ENCODE measurements at places on chromosomes 5 and 9.
A peak's percentile ranks its signal among the peaks of the same experiment; 100 is the strongest.

- no peak for DNase-seq
These were observed 600 bp downstream of the ENC1 start for GRCh38 chr5:74639807-74640449.

DNA sequence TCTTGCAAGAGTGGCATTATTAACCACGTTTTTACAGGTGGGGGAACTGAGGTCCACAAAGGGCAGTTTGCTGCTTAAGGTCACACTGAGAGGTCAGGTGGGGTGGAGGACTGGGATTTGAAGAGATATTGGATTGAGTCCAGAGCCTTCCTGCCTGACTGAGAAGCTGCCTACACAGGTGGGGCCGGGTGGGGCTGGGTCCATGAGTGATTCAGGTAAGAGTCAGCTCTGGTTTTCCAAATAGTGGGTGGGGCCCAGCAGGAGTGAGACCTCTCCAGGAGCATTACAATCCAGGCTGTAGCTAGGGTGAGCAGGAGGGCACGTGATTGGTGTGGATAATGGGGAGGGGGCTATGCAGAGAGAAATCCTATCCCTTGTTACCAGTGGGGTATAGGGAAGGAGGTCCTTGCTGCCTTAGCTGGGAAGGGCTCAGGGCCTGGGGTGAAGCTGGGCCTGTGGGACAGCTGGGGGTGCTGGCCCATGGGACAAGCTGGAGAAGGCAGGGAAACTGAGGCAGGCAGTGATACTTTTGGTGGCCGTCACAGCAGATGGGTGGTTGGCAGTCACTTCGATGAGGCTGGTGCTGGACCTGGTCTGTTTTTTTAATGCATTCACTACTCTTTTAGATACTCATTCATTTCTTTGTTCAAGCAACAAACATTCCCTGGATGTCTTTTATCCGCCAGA lies 2.9 kb upstream of the PTGS1 start:
- DNase-seq = no peak

DNA sequence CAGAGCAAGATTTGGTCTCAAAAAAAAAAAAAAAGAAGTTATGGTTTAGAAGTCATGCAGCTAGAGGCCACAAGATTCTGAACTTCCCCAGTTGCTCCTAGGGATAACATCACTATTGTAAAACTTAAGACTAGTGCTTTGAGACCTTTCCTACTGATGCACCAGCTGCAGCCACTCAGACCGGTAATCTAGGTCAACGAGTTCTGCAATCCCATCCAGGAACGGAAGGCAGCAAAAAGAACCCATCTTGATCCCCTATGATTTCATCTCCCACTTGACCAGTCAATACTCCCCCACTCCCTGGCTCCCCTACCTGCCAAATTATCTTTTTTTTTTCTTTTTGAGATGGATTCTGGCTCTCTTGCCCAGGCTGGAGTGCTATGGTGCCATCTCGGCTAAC lies 46.9 kb upstream of the TTC39B start:
- DNase-seq = no peak

DNA sequence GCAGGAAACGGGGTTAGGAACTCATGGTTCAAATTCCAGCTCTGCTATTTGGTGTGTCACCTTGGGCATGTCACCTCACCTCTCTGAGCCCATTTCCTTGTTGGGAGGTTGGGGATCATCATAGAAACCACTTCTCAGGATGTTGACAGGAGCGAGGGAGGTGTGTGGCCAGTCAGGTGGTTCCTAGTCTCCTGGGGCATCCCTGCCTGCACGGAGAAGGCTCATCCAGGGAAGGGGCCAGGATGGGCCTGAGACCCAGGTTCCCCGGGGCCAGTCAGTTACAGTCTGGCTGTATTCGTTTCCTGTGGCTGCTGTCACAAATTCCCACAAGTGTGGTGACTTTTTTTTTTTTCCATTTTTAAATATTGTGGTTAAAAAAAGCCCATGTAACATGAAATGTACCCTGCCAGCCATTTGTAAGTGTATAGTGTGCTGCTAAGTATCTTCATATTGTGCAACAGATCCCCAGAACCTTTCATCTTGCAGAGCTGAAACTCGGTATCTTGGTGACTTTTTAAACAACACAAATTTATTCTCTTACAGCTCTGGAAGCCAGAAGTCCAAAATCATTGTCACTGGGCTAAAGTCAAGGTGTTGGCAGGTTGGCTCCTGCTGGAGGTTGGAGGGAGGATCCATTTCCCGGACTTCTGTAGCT lies 78.7 kb upstream of the UNC5A start:
- no peak for DNase-seq

- DNase-seq = no peak
These were observed 211.8 kb upstream of the RASEF start for GRCh38 chr9:83274787-83275186.

DNA sequence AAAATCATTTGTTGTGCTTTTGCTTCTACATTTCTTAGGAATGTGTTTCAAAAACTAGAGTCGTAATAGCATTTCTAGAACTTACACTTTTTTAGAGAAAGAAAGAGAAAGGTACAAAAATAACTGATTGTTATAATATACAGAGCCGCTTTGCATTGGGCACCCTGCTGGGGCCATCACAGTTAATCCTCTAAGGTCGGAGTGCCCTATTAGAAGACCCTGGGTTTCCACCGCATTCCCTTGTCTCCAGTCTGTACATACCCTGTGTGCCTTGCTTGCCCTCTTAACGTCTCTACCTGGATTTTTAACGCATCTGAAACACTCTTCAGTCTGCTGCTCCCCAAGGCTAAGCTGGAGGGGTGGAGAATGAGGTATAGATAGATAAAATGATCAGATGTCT lies 1.3 kb downstream of the MARVELD2 start:
- DNase-seq = no peak

DNA sequence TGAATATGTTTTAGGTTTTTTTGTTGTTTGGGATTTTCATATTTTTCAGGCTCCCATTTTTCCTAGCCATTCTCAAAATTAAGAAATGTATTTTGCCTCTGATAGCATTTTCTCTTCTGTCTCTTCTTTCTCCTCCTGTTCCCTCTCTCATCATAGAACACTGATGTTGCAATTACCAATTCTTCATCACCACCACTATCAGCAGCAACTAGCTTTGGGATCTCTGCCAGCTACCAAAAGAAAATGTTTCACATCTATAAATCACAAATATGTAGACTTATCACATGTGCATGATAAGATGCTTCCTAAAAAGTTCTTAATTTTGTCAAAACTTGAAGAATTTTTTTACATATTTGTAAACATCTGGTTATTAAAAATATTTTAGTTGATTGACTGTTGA lies 887.1 kb downstream of the MAT2B start:
- DNase-seq = no peak

- no peak for DNase-seq
These were observed 18.9 kb upstream of the IGFBPL1 start for GRCh38 chr9:38443181-38443580.

DNA sequence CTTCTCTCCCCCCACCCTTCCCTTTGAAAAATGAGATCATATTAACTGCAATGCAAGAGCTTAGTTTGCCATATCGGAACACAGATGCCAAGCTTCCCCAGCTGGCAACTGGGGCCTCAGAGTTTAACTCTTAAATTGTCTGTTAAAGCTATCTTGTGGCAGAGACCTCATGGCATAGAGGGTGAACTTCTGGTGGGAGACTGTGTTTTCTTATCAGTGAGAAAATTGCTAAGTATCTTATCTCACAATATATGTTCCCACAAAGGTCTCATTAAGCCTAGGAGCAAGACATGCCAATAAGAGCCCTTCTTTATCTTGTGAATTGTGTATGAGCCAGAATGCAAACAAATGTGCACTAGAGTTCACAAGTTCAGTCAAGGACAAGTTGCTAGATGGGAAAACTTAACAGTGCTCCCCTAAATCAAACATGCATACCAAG lies 12.3 kb downstream of the NFIB start:
- DNase-seq = no peak

DNA sequence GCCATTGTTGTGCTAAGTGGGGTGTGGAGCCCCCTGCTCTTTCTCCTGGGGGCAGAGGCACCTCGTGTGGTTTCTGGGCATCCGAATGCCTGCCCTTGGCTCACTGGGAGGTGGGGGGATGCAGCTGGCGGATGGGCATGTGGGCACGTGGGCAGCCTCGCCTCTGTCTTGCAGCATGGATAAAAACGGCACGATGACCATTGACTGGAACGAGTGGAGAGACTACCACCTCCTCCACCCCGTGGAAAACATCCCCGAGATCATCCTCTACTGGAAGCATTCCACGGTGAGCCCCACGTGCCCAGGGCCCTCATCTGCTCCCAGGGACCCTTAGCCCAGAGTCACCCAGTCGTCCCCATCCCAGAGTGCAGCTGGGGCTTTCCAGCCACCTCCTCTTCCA lies 25.3 kb downstream of the PTGES2 start:
- no peak for DNase-seq

DNA sequence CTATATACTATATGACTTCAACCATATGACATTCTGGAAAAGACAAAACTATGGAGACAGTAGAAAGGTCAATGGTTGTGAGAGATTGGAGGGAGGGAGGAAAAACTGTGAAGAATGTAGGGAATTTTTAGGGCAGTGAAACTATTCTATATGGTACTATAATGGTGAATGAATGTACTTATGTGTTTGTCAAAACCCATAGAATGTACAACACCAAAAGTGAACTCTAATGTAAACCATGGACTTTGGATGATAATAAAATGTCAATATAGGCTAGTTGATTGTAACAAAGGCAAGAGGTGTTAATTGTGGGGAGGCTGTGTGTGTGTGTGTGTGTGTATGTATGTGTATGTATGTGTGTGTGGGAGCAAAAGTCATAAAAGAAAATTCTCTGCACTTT lies 10.8 kb upstream of the STOM start:
- no peak for DNase-seq

GRCh38 chr5:157578079-157578780 lies 2.7 kb upstream of the ADAM19 start:
- DNase-seq = no peak

DNA sequence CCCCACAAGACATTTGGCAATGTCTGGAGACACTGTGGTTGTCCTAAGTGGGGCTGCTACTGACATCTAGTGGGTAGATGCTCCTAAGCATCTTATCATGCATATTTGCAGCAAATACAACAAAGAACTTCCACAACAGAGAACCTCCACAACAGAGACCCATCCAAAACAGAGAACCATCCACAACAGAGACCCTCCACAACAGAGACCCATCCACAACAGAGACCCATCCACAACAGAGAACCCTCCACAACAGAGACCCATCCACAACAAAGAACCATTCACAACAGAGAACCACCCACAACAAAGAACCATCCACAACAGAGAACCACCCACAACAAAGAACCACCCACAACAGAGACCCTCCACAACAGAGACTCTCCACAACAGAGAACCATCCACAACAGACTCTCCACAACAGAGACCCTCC lies 32.8 kb downstream of the ARPC5L start:
- no peak for DNase-seq

DNA sequence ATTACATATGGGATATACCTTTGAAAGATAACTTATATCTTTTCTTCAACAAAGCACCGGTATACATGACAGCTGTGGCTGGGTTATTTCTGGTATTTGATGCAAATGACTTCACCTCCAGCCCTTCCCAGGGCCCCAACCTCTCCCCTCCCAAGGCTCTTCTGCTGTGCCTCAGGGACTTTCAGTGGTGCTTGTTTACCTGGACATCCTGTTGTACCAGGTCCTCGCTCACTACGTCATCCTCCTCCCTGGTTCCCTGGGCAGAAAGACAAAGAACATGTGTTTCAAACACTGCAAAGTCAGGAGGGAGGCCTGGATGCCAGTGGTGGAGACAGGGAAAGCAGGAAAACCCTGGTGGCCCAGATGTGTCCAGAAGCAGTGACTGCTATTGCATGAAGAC lies 23.4 kb downstream of the ANXA6 start:
- DNase-seq = no peak

GRCh38 chr9:94002316-94003140 lies 47.4 kb upstream of the BARX1 start:
- DNase-seq = no peak

DNA sequence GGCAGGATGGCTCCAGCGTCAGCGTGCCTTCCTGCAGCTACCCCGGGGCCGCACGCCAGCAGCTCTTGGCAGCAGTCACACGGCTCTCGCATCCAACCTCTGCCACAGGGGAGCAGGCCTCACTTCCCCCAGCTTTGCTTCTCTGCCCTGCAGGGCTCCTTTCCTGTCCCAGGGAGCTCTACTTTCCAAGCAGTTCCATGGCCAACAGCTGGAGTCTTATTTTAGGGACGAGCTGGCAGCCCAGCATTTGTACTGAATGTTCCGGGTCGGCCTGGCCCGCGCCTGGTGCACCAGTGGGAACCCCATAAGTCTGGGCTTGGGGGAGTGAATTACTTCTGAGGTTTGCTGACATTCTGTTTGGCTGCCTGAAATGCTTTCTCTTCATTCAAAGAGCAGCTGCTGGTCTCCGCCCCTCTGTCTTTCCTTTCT lies 34.6 kb downstream of the GADD45G start:
- DNase-seq = no peak

DNA sequence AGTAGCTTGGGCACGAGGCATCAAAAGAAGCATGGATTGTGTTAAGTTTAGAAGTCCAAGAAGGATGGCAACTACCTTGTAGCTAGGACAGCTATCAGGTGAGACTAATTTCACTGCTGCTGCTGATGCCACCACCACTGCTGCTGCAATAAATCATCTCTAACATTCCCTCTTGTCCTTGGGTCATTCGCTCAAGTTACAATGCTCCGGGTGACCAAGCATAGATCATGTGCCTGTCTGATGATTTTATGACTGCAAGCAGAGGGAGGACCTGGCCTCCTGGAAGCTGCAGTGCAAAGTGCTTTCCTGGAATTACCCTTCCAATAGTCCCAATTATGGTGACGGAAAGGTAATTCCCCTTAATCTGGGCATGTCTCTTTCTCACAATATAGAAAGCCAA lies 334.4 kb downstream of the PRELID2 start:
- no peak for DNase-seq

DNA sequence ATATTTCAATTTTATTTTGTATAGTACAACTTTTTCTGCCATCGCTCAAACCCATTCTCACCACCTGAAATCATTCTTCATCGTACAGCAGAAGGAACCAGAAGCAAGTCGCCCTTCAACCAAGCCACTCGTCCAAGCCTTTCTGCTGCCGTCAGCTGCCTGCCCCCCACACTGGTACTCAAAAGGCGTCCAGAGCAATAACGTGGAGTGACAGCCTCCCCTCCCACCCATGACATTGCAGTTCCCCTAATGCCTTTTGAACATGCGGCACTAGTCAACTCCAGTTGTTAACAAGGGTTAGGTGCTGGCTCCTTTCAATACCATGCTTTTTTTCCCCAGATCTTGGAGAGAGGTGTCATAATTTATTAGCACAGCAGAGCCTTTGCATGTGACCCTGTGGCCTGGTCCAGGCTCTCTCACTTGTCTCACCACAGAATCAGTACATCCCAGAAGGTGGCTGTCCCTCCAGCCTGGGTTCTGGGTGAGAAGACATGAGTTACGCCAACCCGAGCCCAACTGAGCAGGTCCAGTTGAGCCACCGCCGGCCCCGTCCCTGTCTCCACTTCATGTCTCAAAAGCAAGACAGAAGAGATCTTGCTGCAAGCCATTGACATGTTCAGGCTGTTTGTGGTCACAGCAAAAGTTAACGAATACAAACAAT lies 20.4 kb upstream of the MED10 start:
- no peak for DNase-seq

GRCh38 chr9:112005939-112006338 lies 109.3 kb downstream of the UGCG start:
- no peak for DNase-seq

- peak; percentile 5 for DNase-seq
These were observed 370.0 kb downstream of the ZSWIM6 start for GRCh38 chr5:61701877-61702602.
